ENCODE measurements at places on chromosomes 4 and X.

- DNase-seq, result peak; percentile 69
Observed at GRCh38 chrX:48531358-48531959, 8.1 kb upstream of the TBC1D25 start.

- DNase-seq, result no peak
Observed at GRCh38 chr4:38920677-38921076, 53.1 kb downstream of the FAM114A1 start.

GRCh38 chr4:145153181-145153903 lies 27.0 kb downstream of the OTUD4 start:
- DNase-seq, result peak; percentile 17

- no peak for DNase-seq
Observed at GRCh38 chr4:185036019-185036418, 17.7 kb downstream of the HELT start.

- peak; percentile 89 for DNase-seq
Observed at GRCh38 chr4:140296335-140297220, 76.9 kb upstream of the SCOC start.

DNA sequence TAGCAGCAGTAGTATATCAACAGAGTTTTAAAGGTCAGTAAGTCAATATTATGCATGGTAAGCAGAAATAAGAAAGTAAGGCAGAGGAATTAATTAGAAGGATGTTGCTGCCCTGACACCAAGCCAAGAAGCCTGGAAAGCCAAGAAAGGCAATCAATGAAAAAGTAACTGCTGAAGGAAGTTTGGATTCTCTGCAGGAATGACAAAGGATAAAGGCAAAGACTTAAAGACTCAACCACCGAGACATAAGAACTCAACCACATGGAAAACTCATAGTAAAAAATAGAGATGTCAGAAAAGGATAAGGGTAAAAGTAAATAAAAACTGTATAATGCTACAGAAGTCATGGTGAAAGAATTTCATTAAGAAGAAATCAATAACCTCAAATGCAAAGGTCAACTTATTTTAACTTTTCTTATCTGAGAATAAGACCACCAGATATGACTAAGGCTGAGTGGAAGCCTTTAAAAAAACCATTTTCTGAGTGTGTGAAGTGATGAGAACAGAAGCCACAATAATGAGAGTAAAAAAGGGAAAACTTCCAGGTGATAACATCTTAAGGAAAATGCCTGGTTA lies 55.2 kb downstream of the NEK1 start:
- DNase-seq, result peak; percentile 38

DNA sequence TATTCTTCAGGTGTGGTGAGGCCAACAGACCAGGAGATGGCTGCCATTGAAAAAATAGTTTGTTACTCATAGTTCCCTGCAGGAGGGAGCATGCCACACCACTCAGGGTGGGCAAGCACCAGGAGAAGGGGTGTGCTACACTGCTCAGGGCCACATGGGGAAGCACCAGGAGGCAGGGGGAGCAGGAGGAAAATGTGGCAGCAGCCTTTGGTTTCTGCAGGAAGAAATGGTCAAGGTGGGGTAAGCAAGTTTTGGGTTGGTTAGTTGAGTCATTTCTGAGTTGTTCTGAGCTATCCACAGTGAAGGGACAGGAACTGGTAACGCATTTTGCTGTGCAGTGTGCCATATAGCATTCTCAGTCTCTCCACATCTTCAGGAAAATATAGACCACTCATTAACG lies 23.8 kb downstream of the FGFBP1 start:
- no peak for DNase-seq

DNA sequence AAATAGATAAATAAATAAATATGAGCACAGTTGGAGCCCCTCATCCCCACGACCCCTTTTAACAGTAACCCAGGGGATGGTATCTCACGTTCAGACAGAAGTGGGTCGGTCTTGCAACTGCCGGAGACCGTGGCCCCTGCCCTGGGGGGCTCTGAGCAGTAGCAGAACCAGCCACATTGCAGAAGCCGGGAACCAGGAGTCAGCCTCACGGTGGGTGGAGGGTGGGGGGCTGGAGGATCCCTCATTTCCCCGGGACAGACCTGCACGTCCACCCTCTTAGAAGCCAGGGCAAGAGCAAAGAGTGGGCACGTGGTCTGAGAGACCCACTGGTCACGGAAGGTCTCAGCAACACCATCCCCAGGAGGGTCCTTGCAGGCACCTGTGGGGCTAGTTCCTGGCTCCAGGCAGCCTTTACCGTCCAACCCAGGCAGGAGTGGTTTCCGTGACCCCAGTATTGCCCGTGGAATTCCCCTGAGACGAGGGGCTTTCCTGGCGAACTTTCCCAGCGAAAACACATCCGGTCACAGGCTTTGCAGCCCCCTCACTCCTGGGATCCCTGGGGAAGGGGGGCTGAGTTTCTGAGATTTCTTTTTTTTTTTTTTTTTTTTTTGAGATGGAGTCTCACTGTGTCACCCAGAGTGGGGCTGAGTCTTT lies 8.8 kb upstream of the IL3RA start:
- DNase-seq, result no peak

- peak; percentile 99 for DNase-seq
Observed at GRCh38 chr4:74659576-74660411, 134.5 kb downstream of the BTC start.

GRCh38 chr4:183249854-183250253 lies 70.2 kb downstream of the CLDN22 start:
- DNase-seq, result peak; percentile 52

DNA sequence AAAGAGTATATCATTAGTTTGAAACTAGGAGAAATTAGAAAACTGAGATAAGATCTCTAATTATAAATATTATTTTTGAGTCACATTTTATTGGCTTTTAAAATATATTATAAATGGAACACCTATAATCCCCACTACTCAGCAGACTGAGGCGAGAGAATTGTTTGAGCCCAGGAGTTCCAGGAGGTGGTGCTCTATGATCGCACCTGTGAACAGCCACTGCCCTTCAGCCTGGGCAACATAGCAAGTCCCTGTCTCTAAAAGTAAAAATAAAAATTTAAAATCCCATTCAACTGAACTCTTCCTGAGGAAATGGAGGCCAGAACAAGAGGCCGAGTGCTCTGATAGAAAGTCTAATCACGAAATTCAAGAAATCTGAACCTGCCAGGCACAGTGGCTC lies 6.3 kb upstream of the C4orf36 start:
- peak; percentile 17 for DNase-seq

DNA sequence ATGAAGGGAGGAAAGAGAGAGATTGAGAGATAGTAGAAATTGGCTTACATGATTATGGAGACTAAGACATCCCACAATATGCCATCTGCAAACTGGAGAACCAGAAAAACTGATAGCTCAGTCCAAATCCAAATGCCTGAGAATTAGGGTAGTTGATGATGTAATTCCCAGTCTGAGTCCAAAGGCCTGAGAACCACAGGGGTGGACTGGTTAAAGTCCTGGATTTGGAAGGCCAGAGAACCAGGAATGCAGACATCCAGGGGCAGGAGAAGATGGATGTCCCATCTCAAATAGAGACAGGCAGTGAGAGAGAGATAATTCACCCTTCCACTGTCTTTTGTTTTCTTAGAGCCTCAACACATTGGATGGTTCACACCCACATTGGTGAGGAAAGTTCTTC lies 345.7 kb upstream of the SPANXN4 start:
- no peak for DNase-seq

DNA sequence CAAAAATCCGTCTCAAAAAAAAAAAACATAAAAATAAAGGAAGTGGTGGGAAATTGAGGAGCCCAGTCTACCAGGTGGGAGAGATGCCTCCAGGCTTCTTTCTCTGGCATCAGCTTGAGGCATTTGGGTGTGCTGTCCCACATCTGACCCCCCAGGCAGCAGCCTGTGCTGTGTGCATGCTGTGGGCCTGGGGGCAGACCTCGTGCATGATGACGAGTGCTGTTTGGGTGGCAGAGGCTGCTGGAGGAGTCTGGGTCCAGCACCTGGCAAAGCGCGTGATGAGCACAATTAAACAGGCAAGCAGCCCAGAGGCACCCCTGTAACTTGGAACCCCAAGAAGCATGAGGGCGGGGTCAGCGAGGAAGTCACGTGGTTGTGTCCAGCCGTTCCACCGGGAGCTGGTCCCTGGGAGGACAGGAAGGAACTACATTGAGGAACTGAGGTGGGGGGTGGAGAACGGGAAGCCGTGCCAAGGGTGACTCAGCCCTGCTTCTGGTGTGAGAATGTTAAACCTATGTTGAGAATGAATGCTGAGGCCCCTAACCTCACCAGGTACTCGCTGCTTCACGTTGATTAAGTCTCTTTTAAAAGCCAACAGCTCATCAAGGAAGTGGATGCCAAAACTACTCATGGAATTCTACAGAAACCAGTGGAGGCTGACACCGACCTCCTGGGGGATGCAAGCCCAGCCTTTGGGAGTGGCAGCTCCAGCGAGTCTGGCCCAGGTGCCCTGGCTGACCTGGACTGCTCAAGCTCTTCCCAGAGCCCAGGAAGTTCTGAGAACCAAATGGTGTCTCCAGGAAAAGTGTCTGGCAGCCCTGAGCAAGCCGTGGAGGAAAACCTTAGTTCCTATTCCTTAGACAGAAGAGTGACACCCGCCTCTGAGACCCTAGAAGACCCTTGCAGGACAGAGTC lies 6.1 kb downstream of the TACC3 start:
- DNase-seq, result peak; percentile 75

DNA sequence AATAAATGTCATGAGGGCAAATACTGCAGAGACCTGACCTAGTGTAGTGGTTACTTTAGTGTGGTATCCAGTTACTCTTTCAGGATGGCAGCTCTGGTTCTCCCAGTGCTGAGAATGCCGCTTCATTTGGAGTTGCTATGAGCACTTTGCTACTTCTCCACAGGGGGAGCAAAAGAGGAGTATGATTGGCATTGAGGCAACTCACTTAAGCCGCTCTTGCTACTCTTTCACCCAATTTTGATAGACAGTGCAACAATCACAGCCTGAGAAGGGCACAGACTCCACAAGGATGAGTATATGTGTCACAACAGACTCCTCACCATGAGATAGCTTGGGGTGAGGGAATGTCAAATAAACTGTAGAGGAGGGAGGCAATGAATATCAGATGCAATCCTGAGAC lies 81.2 kb downstream of the NPY1R start:
- no peak for DNase-seq

- DNase-seq, result no peak
Observed at GRCh38 chr4:121709766-121710405, 13.1 kb upstream of the ANXA5 start.

DNA sequence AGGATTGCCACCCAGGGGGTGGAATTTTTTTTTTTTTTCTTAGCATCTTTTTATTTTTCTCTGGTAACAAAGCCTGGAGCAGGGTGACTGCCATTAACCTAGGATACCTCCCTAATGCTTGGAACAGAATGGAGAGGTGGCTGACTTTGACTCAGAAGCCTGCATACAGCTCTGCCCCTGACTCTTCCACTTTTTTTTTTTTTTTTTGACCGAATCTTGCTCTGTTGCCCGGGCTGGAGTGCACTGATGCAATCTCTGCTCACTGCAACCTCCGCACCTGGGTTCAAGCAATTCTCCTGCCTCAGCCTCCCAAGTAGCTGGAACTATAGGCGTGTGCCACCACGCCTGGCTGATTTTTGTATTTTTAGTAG lies 341 bp upstream of the SLC2A9 start:
- no peak for DNase-seq

DNA sequence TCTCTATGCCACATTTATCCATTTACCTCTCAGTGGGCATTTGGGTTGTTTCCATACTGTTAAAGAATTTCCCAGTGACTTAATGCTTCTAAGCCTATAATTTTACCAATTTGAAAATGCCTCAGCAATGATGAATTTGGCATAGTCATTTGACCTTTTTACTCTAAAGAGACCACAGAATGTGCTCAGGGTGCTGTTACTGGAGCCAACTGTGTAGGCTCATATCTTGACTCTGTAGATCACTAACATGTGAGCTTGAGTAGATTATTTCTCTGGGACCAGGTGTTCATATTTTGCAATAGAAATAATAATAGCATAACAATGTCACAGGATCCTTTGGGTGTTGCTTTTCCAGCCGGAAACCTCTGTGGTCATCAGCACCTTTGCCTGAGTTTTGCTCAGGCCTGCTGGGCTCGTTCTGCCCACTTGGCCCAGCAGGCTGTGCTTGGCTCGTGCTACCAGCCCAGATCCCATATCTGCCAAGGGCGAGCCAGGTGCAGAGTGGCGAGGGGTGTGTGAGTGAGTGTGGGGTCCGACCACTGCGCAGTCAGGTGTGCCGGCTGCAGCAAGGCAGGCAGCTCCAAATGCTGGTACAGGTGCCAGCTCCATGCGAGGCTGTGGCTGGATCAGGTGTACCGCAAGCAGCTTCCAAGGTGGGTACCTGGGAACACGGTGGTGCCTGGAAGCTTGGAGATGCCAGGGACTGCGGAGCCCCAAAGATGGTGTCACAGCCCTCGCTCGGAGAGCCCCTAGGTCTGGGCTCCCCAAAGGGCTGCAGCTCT lies 70.6 kb upstream of the ANK2 start:
- peak; percentile 6 for DNase-seq

DNA sequence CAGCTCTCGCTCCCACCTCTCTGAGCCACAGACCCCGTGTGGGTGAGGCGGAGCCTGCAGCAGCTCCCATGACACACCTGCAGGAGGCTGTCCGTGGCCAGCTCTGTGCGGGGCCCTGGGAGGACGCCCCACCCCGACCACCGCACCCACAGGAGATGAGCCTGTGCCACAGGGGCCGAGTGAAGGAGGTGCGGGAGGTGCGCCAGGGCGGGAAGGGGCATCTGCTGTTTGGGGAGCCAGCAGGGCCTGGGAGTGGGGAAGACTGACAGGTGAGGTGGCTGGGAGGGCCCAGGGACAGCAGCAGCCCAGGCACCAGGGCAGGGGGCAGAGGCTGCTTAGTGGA lies 52.0 kb downstream of the ACOX3 start:
- no peak for DNase-seq
